ENCODE measurements at places on chromosomes 3 and 15. TPM values are rescaled to one million over a fixed set of nuclear protein-coding genes. Genes with fewer than 3 reads are reported as not detected.

DNA sequence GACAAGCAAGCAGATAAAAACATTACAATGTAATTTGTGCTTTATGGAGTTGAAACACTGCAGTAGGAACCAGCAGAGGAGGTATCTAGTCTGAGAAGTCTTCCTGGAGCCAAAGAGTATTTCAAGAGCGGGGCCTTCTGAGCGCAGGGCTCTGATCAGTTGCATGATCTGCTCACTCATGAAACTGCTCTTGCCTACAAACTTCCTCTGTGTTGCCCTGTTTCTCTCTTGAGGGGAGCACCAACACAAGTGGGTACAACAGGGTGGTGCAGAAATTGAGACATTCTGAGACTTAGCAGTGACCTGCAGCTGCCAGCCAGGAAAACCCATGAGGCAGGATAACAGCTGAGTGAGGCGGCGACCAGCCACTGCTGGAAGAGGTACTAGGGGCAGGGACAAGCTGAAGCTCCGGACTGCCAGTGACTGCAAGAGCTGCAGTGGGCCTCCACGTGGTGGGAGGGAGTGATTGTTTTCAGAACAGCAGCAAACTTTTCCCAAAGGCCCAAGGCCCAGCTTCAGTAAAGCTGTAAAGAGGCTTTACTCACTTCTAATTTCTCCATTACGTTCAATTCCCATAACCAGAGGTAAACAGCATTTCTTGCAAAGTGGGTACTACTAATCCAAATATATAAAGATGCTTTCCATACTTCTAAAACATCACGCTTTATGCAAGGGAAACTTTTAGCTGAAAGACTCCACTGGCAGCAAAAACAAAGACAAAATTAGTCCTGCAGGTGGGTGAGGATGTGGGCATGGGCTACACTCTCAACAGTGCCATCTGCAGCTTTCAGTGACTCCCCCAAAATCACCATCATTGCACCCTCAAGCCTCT lies 69.0 kb upstream of the LPP start:
- no peak overlapping the region for H3K4me3 ChIP-seq
- no peak overlapping the region for H3K27ac ChIP-seq
- H3K4me1 ChIP-seq, result no peaks in the 10 kb centered on the region
- DNase-seq, result no peak
- H3K27me3 ChIP-seq, result no peaks in the 10 kb centered on the region
- no peaks in the 10 kb centered on the region for H3K36me3 ChIP-seq

GRCh38 chr15:64157599-64158125 lies 5.2 kb downstream of the PPIB start:
- H3K27ac ChIP-seq, result peak overlapping the region; percentile 62
- peaks cover 42% of the 10 kb centered on the region for H3K36me3 ChIP-seq
- H3K27me3 ChIP-seq, result peaks cover 7% of the 10 kb centered on the region

GRCh38 chr3:29438580-29438979 lies 157.7 kb downstream of the RBMS3 start:
- peaks cover 11% of the 10 kb centered on the region for H3K27me3 ChIP-seq
- no peak overlapping the region for H3K4me3 ChIP-seq
- no peaks in the 10 kb centered on the region for H3K36me3 ChIP-seq
- no peak overlapping the region for H3K27ac ChIP-seq

- H3K27ac ChIP-seq, result peak overlapping the region; percentile 75
- peaks cover 81% of the 10 kb centered on the region for H3K36me3 ChIP-seq
- H3K27me3 ChIP-seq, result no peaks in the 10 kb centered on the region
- DNase-seq, result peak; percentile 80
- peaks cover 47% of the 10 kb centered on the region for H3K4me1 ChIP-seq
Measured at GRCh38 chr15:92958105-92958504, 58.0 kb downstream of the CHD2 start.

The RBMS3 gene
- 2.8 TPM for total RNA-seq

The MUSTN1 gene
- total RNA-seq, result not detected

The PAK2 gene
- total RNA-seq, result 79.4 TPM

The HAPLN3 gene
- total RNA-seq, result 69.5 TPM

- no peak overlapping the region for H3K4me3 ChIP-seq
- no peak for DNase-seq
- H3K27ac ChIP-seq, result no peak overlapping the region
- H3K27me3 ChIP-seq, result no peaks in the 10 kb centered on the region
- H3K4me1 ChIP-seq, result peaks cover 6% of the 10 kb centered on the region
Measured at GRCh38 chr3:27939940-27940339, 217.8 kb upstream of the EOMES start.

DNA sequence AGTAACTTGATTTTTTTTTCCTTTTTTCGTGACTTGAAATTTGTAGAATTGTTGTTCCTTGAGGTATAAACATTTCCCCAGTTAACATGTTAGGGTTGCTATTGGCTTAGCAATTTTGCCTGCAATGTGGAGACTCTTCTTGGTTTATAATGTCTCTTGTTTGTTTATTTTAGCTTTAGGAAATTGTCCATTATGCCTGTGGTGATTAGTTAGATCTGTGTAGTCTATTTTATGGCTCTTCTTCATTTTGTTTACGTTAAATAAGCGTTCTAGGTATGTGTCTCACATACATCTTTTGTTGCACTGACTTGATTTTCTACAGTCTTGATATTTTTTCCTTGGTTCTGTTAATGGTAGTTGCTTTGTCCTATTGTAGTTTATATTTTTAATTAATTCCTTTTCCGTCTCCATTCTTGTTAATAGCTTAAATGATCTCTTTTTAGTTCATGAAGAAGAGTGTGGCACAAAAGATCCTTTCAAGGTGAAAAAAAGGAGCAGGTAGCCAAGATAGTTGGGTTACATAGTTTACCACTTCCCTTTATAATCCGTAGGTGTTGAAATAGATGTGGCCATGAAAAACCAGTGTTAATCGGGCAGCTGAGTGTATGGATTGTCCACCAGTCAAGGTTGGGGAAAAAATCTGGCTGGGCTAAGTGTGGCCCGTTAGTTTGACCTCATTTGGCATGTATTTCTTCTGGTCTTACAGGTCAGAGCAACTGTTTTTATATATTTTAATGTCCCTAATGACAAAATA lies 12.1 kb downstream of the IQGAP1 start:
- H3K36me3 ChIP-seq, result peaks cover 23% of the 10 kb centered on the region
- peak overlapping the region; percentile 95 for H3K27ac ChIP-seq
- peak overlapping the region; percentile 44 for H3K4me3 ChIP-seq
- peaks cover 60% of the 10 kb centered on the region for H3K4me1 ChIP-seq
- no peaks in the 10 kb centered on the region for H3K27me3 ChIP-seq

DNA sequence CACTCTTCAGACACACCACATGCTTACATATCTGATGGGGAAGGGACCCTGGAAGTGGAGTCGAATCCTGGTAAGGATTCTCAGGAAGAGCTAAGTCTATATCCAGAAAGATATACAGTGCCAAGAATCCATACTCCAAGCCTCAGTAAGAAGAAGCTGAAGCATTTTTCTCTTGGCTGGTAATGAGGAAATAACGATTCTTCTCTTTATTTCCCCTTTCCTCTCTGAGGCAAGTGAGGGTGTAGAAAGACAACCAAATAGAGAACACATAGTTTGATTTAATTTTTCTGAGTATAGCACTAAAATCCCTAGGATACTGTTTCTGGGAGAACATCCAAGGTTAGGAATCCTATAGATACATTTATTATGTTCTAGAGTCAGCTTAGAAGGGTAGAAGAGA lies 857.3 kb downstream of the TUSC7 start:
- H3K4me1 ChIP-seq, result no peaks in the 10 kb centered on the region
- no peak overlapping the region for H3K27ac ChIP-seq
- no peaks in the 10 kb centered on the region for H3K36me3 ChIP-seq
- no peaks in the 10 kb centered on the region for H3K27me3 ChIP-seq

DNA sequence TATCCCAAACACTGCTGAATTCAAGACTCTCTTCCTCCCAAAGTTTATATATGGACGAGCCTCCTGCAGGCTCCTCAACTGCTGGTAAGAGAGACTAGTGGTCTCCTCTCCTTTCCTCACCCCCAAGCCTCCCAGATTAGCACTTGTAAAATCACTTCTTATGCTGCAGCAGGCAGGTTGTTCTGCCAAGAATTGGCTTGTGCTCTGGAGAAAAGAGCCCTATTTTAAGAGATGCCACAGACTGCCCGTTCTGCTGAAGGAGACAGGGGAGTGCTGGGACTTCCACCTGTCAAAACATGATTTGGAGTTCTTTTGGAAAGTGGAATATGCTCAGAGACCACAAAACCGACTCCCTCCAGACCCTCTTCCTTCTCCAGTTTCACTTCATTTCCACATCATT lies 230.9 kb upstream of the EIF1B start:
- DNase-seq, result no peak
- H3K27ac ChIP-seq, result no peak overlapping the region
- H3K27me3 ChIP-seq, result peaks cover 2% of the 10 kb centered on the region
- H3K4me1 ChIP-seq, result no peaks in the 10 kb centered on the region
- no peaks in the 10 kb centered on the region for H3K36me3 ChIP-seq
- H3K4me3 ChIP-seq, result no peak overlapping the region

GRCh38 chr3:155208183-155208800 lies 85.2 kb downstream of the STRIT1 start:
- no peak for DNase-seq
- H3K27me3 ChIP-seq, result no peaks in the 10 kb centered on the region
- H3K4me3 ChIP-seq, result no peak overlapping the region
- H3K36me3 ChIP-seq, result no peaks in the 10 kb centered on the region

DNA sequence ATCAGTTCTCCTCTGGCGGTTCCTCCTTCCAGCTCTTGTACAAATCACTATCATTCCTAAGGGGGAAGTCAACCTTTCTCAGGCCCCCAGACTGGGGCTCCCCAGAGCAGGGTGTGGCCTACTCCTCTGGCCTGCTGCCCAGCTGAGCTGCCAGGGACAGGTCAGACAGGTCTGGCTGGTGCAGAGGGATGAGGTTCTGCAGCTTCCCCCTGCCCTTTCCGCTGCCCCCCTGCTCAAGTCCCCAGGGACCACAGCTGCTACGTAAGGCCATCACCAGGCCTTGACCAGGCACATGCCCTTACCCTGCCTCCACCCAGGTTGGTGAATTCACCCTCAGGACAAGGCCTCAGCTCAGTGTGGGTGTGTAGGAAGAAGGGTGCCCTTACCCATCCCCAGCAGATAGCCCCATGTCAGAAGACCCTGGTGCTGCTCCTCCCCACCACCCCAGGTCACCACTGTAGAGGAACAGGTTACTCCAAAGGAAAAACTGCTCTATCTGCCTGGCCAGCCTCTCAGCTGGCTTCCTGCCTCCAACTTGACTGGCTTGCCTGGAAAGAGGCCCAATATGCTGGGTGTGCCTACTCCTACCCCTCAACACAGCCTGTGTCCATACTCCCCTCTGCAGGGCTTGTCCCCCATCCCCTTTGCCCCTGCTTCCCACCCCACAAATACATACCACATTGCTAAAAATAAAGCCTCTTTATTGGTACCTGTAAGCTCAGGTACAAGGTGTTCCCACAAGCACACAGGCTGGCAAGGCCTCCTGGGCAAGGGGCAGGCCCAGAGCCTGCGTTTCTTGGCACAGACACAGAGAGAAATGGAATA lies 12.0 kb downstream of the CSRNP1 start:
- no peaks in the 10 kb centered on the region for H3K27me3 ChIP-seq
- DNase-seq, result no peak
- H3K27ac ChIP-seq, result peak overlapping the region; percentile 30
- peaks cover 61% of the 10 kb centered on the region for H3K36me3 ChIP-seq

- H3K36me3 ChIP-seq, result no peaks in the 10 kb centered on the region
- H3K4me3 ChIP-seq, result no peak overlapping the region
- no peaks in the 10 kb centered on the region for H3K27me3 ChIP-seq
- no peaks in the 10 kb centered on the region for H3K4me1 ChIP-seq
- no peak overlapping the region for H3K27ac ChIP-seq
Measured at GRCh38 chr3:155229086-155229485, 64.4 kb downstream of the STRIT1 start.

Measured in activated CD8-positive, alpha-beta T cell treated with anti-CD3 and anti-CD28 coated beads for 36 hours (primary cell).